ENCODE measurements at places on chromosomes 2 and 18.

- no peak for DNase-seq
These were observed 13.6 kb upstream of the CREB1 start for GRCh38 chr2:207516206-207516605.

DNA sequence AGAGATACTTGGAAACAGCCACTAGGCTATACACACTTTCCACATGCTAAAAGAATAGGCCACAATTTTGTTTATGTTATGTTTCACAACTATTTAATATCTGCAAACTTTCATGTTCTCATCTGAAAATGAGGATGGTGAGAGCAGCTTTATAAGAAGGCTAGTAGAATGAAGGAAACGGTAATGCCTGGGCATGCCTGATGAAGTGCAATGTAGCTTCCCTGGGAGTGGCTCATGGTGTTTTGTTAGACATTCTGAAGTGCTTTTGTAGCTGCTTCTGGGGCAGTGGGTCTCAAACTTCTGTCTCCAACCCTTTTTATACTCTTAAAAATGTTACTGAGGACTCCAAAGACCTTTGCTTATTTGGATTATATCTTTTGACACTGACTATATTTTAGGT, 193.3 kb upstream of the VWC2L start:
- DNase-seq = no peak

DNA sequence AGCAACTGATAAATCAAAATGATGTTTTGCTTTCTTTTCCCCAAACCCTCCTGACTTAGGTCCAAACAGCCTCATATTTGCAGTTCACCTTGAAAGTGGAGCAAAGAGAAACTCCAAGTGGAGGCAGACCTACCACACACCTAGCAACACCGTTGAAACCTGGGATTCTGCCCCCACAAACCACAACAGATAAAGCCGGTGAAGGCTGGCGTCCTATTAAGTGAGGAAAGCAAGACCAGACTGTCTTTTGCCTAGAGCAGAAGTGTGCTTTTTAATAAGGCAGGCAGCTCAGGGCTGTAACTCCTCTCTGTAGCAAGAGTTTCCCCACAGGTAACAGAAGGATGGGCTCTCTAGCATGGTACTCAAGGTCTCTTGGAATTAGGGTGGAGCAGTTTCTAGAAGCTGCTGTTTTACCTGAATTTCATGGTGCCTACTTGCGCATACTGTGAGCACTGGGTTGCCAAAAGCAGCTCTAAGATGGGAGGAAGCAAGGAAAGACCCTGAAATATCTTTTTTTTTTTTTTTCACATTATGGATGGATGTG, 336.9 kb downstream of the BCL11A start:
- no peak for DNase-seq

DNA sequence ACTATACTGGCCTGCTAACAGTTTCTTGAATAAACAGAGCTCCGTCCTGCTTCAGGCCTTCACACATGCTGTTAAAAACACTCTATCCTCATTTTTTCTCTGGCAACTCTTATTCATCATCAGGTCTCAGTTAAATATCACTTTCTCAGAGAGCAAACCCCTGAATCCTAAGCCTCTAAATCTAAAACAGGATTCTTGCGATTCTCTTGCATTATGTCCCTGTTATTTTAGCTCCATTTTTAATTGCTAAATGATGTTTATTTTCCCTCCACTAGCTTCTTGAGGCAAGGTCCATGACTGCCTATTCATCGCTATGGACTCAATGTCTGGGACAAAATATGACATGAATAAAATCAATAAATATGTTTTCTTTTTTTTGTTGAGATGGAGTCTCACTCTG, 190.7 kb upstream of the SMAD7 start:
- DNase-seq = no peak

- no peak for DNase-seq
These were observed 37.9 kb downstream of the BUB1 start for GRCh38 chr2:110639972-110640371.

- DNase-seq = peak; percentile 72
These were observed 9.8 kb upstream of the ZNF397 start for GRCh38 chr18:35231052-35231451.

GRCh38 chr18:50776383-50776782, 43.4 kb downstream of the MRO start:
- no peak for DNase-seq

GRCh38 chr18:48668466-48669179, 129.8 kb downstream of the CTIF start:
- no peak for DNase-seq

DNA sequence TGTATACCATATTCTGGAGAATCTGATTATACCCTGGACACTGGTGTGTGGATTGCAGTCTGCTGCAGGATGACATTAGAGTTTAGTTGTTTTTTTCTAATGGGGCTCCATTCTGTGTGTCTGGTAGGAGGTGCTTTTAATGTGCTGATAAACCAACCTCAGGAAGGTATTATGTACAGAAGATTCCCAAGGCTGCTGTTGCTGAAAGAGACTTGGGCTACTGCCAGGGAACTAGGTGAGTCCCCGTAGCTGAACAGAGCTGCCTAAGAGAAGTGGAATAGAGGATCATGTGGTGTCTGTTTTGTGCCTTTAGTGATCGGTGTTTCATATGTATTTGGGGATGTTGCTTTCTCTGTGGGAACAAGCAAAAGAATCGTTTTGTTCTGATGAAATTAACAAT, 16.5 kb downstream of the SPATA3 start:
- no peak for DNase-seq

DNA sequence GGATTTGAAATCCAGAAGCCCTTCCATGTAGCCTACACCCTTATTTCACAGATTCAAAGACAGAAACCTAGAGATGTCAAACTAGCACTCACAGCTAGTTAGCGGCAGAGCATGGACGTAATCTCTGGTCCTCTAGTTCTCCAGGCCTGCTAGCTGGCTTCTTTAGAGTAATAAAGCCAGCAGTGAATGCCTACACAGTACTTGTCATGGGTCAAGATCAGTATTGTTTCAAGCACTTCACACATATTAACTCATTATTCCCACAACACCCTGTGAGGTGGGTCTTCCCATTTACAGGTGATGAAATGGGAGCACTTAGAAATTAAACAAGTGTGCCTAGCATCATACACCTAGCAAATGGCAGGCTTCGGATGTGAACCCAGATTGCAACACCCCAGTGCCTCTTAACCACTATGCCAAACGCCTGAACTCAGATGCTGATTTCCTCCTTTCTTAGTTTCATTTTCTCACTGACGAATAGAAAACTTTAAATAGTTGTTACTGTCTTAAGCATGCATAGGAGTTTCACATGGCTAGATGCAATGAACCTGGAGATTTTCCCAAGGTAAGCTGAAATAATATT, 14.5 kb upstream of the ZBTB14 start:
- no peak for DNase-seq

DNA sequence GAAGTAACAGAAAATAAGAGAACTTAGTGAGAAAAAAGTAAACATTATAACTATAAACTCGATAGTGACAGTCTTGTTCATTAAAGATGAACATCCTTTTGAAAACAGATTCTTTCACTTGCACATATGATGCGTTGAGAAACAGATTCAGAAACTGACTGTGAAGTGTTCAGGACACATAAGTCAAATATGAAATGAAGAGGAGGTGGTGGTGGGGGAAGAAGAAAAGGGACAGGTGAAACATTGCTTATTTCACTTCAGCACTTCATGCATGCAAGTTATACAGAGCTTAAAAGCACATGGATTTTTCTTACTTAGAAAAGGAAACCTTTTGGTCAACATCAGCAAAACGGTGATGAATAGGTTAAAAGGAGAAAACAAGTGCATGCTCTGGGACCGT, 42.5 kb downstream of the STAT4 start:
- DNase-seq = no peak

- no peak for DNase-seq
These were observed 131.4 kb upstream of the SLC1A4 start for GRCh38 chr2:64857581-64858471.

DNA sequence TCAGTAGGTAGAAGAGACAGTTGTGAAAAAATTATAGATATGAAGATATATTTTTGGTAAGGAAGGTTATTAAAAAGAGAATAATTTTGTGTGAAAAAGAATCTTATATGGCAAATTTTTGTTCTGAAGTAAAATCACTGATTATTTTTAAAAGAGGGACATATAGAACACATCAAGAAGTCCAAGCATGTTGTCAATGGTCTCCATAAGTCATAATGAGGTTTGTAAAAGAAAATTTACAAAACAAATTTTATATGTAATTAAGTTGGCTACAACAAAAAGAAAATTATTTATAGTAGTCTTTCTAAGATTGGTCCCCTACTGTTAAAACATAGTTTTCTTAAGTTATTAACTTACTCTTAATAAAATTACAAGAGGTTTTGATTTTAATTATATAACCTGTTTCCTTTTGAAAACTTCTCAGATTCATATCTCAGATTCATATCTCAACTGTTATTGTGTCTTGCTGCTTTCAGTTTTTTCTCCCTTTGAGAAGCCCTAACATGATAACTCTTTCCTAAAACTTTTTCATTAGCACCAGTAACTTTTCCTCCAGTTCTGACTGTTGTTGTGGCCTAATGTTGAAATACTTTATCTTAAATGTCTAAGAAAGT, 81.2 kb downstream of the SH3YL1 start:
- DNase-seq = no peak

DNA sequence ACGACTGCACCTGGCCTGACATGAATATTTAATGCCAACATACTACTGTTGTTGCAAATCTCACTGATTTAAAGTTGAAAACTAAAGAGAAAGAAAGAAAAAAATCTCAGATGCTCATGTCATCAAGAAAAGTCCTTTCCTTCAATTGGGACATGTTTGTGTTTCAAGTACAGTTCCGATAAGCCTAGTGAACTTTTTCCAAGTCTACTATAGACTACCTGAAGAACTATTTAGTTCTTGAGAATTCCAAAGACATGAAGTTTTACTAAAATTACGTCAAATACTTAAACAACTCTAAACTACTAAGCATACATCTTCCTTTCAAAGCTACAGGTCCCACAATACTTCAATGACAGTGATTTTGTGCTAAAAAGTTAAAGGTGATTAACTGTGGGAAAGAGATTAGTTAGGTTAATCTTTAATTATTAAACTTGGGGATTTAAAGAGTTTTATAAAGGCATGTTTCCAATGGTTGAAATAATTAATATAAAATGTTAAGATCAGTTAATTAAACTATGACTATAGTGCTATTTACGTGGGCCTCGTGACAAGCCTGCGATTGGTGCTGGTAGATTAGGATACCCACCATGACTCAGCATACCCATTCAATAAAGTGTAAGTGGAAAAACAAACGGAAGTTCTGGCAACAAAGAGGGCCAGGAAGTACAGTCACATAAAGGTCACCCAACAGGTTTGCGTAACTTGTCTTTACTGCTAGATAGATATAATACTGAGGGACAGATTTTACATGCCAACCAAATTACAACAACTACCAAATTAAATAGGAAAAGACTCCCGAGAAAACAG, 55.5 kb downstream of the SEPTIN10 start:
- no peak for DNase-seq

GRCh38 chr2:150370561-150370960, 116.9 kb downstream of the RND3 start:
- no peak for DNase-seq

DNA sequence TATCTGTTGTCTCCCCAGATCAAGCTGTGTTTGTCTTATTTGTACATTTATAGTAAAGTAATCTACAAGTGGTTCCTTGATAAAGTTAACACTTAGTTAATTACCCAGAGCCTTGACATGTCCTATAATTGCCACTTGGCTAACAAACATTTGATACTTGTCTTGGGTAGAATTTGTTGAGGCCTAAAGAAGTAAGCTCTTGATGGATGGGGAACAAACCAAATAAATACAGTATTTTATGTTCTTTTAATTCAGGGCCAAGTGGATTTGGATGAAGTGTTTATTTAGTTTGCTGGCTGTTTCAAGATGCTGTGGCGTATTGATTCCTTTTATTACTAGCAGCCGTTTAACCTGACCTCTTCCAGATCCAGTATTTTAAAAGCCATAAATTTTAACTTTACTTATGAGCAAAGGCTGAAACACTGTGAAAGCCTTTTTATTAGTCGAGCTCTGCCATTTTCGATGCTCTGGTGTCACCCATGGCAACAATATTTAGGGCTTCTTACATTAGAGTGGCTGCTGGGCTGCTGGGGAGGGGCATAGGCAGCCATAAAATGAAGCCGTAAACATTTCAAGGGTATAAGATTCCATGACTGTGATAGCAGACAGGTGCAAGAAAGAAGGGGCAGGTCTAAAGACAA, 401.6 kb upstream of the NRP2 start:
- no peak for DNase-seq

DNA sequence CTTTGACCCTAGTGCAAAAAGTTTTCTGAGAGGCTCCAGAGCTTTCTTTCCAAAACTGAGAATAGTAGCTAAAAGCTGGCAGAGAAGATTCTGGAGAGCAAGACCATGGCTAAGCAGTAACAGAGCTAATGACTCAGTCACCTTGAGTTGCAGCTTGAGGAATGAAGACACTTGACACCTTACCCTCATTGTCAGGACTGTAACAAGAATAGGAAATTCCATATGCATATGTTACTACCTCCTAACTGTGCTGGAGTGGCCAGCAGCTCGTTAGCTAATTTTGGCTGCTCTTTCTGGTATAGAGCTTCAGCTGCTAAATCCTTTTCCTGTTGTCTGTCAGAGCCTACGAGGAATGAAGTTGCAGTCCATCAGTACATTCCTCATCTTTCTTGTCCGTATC, 68.6 kb upstream of the LHCGR start:
- no peak for DNase-seq

GRCh38 chr18:37836071-37836970, 270.7 kb upstream of the CELF4 start:
- no peak for DNase-seq

- no peak for DNase-seq
These were observed 167.4 kb downstream of the MEIS1 start for GRCh38 chr2:66602341-66602740.

Measured in effector CD8-positive, alpha-beta T cell (primary cell).